BJ (cell line): ENCODE measurements at places on chromosomes 3 and 15.

DNA sequence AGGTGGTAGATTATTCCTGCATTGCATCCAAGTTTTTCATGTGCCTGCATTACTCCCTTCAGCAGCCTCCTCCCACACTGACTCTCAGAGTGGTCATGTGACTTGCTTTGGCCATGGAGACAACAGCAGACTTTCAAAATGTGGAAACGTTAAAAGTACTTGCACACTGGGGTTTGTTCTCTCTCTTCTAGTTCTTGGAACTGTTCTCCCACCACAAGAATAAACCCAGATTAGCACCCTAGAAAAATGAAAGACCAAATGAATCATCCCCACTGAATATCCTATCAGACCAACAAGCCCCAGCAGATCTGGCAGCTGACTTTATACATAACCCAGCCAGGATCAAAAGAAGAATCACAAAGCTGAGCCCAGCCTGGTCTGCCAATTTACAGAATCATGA is 398.5 kb downstream of the VPS13C start:
- DNase-seq = no peak

GRCh38 chr3:45655906-45656305 is 33.3 kb upstream of the SACM1L start:
- no peak for DNase-seq

DNA sequence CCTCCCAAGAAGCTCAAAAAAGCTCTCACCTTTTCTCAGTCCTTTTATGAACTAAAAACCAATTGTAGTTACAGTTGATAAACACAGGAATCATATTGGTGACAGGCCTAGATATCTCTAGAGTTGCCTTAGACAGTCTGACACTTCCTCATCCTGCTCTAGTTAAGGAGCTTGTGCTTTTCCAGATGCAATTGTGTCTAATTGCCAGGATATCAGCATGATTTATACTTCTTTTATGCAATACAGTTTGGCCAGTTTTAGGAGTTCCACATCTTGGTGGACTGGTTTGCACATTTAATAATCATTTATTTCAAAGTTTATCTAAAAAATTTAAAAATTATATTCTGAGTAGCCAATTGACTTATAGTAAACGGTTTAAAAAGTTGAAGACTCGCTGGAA is 95.7 kb downstream of the DUT start:
- no peak for DNase-seq

GRCh38 chr15:70284438-70285214 is 186.9 kb upstream of the TLE3 start:
- no peak for DNase-seq

DNA sequence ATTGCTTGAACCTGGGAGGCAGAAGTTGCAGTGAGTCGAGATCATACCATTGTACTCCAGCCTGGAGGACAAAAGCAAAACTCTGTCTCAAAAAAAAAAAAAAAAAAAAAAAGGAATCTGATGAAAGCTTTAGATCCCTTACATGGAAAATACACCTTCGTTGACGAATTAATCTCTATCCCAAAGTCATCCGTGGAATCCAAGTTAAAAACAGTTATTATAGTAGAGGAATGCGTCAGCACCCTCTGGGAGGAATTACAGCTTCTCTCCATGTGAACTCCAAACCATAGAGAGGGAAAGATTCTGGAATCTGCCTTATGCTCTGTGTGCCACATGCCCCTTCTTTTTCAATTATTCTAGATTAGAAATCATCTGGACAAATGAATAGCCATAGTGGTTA is 192.3 kb upstream of the C2CD4B start:
- DNase-seq = no peak

GRCh38 chr15:41661518-41662225 is 1.5 kb downstream of the MGA start:
- no peak for DNase-seq

GRCh38 chr3:170471149-170471548 is 52.5 kb downstream of the CLDN11 start:
- no peak for DNase-seq

DNA sequence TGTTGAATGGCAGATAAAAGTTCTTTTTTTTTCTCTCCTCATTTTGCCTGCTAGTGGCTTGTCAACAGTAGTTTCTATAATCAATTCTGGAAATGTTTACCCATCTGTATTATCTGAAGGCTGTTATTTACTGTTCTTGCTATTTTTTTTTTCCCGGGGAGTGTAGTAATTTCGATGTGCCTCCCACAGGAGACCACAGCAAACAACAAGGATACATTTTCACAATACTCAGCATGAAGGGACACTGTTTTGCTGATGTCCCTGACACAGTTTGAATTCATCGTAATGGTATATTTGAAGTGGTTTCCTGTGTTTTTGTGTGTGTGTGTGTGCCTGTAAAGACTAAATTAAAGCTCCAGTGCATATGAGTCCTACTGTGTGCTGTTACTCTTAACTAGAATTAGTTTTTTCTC is 92.1 kb upstream of the ICE2 start:
- no peak for DNase-seq

- DNase-seq = no peak
Measured at GRCh38 chr15:77632534-77633133, at the start of gene LINGO1. LINGO1 (minus strand) TSS chr15:77632912; CDS start chr15:77632315, 597 bp downstream.

- DNase-seq = no peak
Measured at GRCh38 chr3:153756816-153757215, 364.4 kb upstream of the ARHGEF26 start.

DNA sequence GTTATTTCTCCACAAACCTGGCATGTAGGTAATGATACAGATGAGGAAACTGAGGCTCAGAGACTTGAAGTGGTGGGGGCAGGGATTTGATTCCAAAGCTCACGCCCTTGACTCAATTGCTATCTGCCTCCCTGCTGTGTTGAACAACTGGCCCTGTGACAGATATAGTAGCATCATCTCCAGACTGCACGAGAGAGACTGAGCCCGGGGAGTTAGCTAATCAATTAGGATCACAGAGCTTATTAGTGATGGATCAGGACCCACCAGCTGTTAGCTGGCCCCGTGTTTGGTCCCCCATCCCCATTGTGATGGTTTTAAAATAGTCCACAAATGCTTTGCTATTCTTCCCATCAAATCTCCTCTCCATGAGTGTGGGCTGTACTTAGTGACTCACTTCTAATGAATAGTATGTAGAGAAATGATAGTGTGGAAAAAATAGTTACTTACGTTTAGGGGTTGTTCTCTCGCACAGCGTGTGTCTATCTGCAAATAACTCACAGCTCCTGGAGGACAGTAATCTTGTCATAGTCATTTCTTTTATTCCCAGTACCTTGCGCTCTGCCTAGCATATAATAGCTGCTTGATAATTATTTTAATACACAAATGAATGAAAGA is 74.4 kb upstream of the KLF13 start:
- DNase-seq = no peak

GRCh38 chr3:51977446-51978142 is 2.7 kb downstream of the ABHD14A start:
- DNase-seq = no peak

GRCh38 chr3:128192131-128192530 is 38.9 kb downstream of the EEFSEC start:
- no peak for DNase-seq

DNA sequence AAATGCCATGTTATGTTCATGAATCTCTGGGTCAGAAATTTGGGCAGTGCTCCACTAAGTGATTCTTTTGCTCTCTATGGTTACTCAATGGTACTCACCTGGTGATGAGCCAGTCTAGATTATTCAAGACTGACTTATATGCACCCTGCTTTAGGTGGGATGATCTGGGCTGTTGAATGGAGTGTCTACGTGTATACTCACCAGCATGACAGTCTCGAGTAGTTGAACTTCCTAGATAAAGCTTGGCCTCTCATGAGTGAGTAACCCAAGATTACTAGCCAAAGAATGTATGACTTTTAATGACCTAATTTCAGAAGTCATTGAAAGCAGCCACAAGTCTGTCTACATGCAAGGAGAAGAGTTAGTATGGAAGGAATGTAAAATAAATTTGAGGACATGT is 77.5 kb upstream of the CADM2 start:
- no peak for DNase-seq

- no peak for DNase-seq
Measured at GRCh38 chr3:191320316-191320715, 8.9 kb upstream of the CCDC50 start.

GRCh38 chr3:51622868-51623267 is 48.2 kb upstream of the TEX264 start:
- DNase-seq = no peak

DNA sequence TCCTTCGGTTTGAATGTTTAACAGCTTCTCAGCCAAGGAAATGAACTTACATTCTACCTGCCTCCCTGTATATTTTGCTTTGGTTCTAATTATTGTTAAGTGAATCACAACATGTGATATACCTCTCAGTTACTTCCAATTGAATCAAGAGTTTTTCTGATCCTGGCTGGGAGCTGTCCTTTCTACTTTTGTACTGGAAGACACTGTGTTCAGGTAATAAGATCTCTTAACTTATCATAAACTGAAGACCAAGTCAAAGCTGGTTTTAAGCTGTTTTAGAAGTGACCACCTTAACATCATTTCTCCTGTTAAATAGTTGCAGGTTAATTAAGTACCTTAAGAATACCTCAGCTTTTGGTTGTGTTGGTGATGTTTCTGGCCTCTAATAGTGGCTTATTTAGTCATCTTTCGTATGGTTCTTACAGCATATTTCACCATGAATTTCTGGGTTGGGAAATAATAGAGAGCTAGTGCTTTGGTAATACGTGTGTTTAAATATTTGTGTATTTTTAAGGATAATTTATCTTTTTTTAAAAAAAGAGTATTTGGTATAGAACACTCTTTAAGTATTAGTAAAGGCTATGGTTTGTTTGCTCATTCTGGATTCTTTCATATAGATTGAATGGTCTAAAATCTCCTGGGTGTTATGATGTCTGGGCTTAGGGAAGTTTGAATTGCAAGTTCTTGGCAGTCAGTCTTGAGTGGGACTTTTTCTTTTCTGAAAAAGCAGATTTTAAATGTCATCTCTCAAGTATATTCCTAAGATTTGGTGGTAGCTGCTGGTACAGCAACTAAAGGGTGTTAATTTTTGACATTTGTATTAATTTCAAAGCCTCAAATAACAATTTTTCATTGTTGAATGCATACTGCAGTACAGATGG is 1.6 kb downstream of the RAB8B start:
- DNase-seq = no peak

DNA sequence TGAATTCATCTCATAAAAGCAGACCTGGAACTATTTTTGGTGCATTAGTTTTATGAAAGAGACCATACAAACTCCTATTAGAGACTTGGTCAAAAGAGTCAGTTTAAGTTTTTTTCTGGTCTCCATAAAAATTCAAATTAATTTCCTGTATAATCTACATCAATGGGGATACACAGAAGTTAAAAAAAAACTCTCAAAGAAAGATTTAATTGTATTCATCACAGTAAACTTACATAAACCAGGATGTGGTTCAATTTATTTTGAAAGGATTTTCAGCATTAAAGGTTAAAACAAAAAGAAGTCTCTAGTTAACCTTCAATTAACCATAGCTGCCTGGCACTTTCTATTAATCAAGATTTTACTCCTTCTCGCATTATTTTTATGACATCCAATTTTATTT is 530.3 kb upstream of the KCNMB2 start:
- DNase-seq = no peak

DNA sequence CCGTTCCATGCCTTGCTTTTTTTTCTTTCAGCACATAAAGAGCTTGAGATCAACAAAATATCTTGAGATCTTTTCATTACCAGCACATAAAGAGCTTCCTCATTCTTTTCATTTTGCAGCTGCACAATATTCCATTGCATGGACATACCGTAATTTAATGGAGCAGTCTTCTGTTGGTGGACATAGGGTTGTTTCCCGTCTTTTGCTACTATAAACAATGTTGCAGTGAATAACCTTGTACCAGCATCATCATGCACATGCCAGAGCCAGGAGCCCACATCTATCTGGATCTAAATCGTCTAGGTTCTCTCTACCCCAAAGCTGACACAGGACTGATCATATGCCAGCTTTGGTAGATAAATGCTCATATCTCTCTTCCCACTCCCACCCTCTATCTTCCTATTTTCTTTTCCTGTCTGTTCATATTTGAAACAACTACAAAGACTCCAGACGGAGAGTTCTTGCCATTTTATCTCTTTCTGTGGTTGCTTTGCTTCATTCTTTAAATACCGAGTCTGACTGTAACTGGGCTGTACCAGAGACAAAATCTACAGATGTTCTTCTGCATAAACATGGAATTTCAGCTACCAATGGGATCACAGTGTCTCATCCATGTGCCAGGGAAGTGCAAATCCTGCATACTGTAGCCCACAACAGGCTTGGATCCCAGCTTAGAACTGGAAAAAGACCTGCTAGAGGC is 47.1 kb upstream of the AKAP13 start:
- peak; percentile 78 for DNase-seq

GRCh38 chr3:128499724-128500275 is 6.8 kb upstream of the GATA2 start:
- DNase-seq = no peak

DNA sequence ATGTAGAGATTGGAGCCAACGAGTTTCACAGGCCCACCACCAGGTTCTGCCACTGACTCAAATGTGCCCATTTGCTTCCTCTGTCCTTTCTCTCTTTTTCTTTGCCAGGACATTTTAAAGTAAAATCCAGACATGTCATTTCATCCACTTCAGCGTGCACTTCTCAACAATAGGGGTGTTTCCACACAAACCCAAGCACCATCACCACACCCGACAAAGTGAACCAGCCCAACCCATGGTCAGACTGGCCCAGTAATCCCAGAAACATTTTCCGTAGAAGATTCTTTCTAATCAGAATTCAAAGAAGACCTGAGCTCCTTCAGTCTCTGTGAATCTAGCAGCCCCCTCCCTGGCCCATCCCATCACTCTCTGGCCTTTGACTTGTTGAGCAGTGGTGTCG is 13.4 kb downstream of the CFAP100 start:
- DNase-seq = no peak

DNA sequence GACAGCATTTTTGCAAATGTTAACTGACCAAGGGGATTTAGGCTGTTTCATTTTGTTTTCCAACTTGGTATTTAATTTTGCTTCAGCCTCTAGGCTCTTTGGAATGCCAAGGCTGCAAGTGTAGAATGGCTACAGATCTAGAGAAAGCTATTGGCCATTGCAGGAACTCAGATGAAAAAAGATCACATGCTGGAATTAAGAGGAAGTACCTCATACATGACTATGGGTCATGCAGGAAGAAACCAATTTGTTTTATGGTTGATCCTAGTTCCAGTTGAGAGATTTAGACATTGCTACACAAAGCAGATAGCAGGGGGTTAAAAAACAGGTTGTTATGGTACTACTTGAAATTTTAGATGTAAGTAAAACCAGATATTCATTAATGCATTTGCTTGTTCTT is 12.7 kb upstream of the CLDN16 start:
- DNase-seq = no peak

GRCh38 chr15:48458876-48459275 is 127.6 kb downstream of the DUT start:
- no peak for DNase-seq

DNA sequence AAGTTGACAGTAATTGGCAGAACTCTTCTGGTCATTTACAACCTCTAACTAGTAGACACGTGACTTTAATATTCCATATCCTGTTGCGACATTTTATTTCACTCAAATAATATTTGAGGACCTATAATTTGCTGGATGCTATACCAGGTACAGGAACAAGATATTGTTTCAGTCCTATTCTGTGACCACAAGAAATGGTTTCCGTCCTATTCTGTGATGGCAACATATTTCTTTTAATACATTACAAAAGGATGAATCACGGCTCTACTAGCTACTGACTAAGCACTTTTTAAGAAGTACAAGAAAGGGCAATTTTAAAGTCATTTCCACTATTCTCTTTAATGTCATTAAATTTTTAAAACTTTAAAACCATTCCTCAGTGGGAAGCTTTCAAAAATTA is 400.2 kb downstream of the CNTN3 start:
- no peak for DNase-seq

GRCh38 chr15:90862964-90863778 is 5.2 kb upstream of the FURIN start:
- DNase-seq = no peak

- DNase-seq = no peak
Measured at GRCh38 chr3:127915115-127915936, at the start of gene KBTBD12. KBTBD12 (plus strand) TSS chr3:127915232; CDS start chr3:127923062, 7,830 bp downstream.
